ENCODE measurements at places on chromosomes 4 and X. TPM values are rescaled to one million over a fixed set of nuclear protein-coding genes. Genes with fewer than 3 reads are reported as not detected.

Gene SOX3
- not detected for polyA plus RNA-seq

Gene NUDT11
- polyA plus RNA-seq, result 9.5 TPM

Gene CLDN22
- 0.41 TPM for polyA plus RNA-seq

Gene RASSF6
- 8.8 TPM for polyA plus RNA-seq

Gene CHST7
- 2.4 TPM for polyA plus RNA-seq

Gene ARL9
- 2.1 TPM for polyA plus RNA-seq

Gene SRPX
- polyA plus RNA-seq, result 13.0 TPM

Gene CXCL1
- polyA plus RNA-seq, result 0.67 TPM

Gene FAM241A
- polyA plus RNA-seq, result 1.1 TPM

Gene TCEAL6
- not detected for polyA plus RNA-seq

Gene SHOX
- polyA plus RNA-seq, result 0.07 TPM
